ENCODE measurements at places on chromosomes 6 and 20.

DNA sequence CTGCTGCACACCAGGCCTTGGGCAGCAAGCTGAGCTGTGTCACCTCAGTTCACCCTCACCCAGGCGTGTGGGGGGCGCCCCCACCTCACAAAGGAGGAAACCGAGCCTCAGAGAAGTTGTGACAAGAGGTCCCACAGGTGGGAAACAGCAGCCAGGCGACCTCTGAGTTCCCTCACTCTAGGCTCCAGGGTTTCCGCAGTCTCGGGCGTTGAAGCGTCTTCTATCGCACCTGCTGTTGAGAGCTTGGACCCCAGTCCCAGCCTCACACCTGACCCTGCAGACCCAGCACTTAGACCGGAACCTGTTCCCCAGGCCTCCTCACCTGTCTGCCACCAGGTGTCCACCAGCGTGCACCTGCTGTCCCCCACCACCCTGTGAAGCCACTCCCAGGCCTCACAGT, 22.3 kb upstream of the APMAP start:
- DNase-seq = no peak

DNA sequence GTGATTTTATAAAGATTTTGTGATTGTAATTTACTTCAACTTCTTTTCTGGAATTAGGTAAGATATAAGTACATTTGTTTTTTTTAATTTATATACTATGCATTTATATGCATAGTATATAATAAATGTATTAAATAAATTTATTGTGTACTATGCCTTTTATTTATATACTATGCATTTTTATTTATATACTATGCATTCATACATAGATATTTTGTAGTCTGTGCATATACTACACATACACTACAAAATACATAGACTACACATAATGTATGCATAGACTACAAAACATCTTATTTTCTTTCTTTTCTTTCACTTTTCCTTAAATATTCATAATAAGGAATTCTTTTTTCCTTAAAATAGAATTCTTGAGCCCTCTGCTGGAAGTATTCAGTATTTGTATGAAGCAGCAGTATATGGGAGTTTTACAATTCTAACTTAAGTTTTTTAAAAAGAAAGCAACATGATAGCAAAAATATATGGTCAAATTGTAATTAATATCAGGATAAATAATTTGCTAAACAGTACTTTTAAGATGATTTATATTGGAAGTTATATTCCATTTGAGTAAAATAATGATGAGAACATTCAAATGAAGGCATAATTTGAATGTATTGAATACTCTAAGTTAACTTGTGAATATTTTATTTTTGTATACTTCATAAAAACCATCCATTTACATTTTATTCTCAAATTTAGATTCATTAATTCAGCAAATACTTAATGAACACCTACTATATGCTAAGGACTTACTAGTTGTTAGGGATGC, 129.3 kb downstream of the KLHL32 start:
- no peak for DNase-seq

GRCh38 chr6:104118274-104118673, 741.4 kb downstream of the HACE1 start:
- DNase-seq = no peak

GRCh38 chr20:40414843-40415615, 274.0 kb downstream of the MAFB start:
- DNase-seq = no peak

DNA sequence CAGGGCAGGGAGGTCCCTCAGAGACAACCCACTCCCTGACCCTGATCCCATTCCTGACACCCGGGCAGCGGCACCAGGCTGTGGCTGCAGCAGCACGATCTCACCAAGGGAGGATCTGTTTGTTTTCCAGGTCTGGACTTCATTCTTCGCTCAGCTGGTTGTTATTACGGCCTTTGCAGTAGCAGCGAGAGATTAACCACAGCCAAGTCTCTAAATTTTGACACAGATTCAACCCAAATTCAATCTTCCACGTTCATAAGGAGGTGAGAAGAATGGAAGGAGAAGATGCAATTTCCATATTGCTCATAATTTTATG, 91.1 kb upstream of the THBS2 start:
- no peak for DNase-seq

DNA sequence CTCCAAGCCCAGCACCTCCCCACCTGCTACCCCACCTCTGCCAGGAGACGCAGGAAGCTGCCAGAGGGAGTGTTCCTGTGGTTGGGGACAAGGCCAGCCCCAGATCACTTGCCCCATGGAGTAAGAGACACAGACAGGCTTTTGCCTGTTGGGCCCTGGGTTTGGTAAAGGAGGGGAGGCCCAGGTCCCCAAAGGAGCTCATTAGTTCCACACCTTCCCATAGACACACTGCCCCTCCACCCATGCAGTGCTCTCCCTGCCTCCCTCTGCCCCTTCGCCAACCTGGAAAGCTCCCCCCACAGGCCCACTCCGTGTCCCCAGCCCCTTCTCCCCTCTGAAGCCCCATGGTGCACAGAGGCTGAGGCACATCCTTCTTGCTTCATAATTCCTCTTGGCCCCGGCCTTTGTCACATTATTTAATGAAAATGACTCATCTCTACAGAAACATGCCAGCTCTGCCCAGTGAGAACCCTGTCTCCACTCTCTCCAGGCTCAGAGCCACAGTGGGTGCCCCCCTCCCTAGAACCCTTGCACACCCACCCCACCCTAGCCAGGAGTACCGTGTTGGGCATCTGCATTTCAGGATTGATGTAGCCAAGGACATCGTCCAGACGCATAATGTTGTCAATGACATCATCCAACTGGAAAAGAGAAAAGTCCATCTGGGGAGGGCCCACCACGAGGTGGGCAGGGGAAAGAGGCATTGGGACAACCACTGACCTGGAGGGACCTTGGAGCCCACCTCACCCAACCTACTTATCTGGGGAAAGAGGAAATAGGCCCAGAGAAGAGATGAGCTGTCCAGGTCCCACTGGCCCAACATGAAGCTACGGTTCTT, 46.0 kb downstream of the TFEB start:
- DNase-seq = no peak

- DNase-seq = no peak
Observed at GRCh38 chr20:32960222-32960518, 44.1 kb downstream of the SUN5 start.

GRCh38 chr6:62808565-62809293, 402.5 kb upstream of the FKBP1C start:
- DNase-seq = no peak

GRCh38 chr6:113647143-113647889, 209.8 kb upstream of the MARCKS start:
- no peak for DNase-seq

- no peak for DNase-seq
Observed at GRCh38 chr6:126372626-126373025, 32.7 kb downstream of the CENPW start.

- no peak for DNase-seq
Observed at GRCh38 chr6:11434565-11435326, 102.8 kb upstream of the TMEM170B start.

- no peak for DNase-seq
Observed at GRCh38 chr20:32982617-32983458, 21.4 kb downstream of the SUN5 start.

GRCh38 chr6:16103722-16104121, 25.2 kb upstream of the MYLIP start:
- no peak for DNase-seq

DNA sequence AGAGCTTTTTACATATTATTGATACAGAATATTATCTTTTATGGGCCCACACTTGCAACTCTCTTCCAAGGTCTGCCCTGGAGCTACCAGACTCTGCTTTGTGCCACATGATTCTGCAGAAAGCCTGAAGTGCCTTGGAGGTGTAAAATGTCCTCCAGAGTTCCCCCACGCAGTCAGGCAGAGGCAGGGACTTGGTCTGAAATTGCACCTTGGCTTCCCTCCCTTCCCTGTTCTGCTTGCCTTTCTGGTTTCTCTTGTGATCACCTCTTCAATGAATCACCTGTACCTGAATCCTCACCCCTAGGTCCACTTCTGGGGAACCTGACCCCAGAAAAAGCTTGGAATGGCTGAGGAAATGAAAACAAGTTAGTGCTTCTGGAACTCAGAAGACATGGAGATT, 43.0 kb upstream of the TGM2 start:
- no peak for DNase-seq

GRCh38 chr20:60765821-60766403, 486.1 kb upstream of the CDH4 start:
- DNase-seq = no peak

Data from stimulated activated CD4-positive, alpha-beta T cell treated with anti-CD3 and anti-CD28 coated beads, Interleukin-1b, Interleukin-23, amount 100 ng/mL, for 1 hour (primary cell).